ENCODE measurements at places on chromosomes 6 and 20. TPM values are rescaled to one million over a fixed set of nuclear protein-coding genes. Genes with fewer than 3 reads are reported as not detected.
A peak's percentile ranks its signal among the peaks of the same experiment; 100 is the strongest.

DNA sequence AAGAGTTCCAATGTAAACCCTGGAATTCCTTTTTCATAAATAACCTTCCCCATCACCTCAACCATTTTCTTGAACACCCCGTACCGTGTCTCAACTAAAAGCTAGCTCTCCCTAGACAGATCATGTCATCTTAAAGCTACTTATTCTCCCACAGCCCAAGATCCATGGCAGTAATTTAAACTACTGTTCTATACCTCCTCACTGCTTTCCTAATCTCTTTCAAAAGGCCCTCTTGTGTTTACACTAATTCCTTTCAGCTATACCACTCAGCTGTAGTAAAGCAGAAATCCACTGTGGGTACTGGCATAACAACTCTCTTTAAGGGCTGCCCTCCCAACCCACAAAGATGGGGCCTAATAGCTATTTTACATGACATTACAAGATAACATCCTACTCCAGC lies 67.5 kb downstream of the RNGTT start:
- no peak for DNase-seq

DNA sequence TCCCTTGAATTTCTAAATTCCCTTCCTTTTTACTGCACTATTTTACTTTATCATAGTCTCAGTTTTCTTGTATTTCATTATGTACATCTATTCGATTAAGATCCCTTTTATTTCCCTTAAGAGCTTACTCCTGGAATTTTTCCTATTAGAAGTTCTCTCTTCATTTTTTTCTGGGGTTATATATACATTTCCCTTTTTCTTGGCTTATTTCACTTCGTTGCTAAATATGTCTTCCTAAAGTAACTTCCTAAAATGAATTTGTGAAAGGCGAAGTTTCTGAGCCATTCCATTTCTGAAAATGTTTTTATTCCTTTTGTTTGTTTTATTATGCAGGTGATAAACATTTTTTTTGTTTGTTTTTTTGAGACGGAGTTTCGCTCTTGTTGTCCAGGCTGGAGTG lies 5.9 kb upstream of the CD109 start:
- DNase-seq, result no peak

DNA sequence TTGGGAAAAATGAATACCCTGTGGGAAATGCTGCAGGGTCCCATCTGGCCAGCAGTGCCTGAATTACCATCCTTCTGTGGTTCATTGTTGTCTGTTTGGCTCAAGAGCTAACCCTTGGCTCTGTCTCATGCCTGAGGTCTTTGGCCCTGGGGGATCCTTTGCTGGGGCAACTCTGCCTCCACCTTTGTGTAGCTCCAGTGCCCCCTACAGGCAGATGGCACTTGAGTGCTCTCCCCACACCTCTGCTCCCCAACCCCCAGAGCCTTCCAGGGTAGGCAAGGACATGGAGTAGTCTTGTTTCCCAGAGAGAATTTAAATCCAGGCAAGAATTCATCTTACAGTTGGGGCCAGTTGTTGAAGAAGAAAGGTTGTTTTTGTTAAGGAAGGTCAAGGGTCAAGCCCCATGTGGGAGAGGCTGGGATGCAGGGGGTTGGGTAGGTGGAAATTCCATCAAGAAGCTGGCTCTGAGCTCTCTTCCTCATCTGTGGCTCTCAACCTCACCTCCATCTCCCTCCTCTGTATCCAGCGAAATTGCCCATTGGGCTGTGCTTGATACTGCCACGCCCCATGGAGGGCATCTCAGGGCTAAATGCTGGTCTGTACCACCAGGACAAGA lies 44.2 kb downstream of the ZNF831 start:
- no peak for DNase-seq

DNA sequence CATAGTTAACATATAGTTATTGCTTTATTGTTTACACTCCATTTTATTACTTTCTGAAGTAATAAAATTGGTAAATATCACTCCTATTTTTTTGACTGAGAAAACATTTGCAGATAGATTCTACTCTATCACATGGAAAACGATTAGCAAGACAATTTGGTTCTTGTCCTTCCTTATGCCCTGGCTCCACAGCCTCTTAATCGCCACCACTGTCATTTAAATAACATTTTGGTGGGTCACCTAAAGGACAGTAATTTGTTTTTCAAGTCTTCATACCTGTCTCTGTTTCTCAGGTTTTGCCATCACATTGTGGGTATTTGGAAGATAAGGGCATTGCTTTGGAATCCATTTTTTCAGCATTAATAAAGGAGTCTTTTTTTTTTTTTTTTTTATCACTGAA lies 521.5 kb upstream of the IRAK1BP1 start:
- no peak for DNase-seq

- DNase-seq, result no peak
These were observed 305.0 kb upstream of the KCNQ5 start for GRCh38 chr6:72316675-72317380.

GRCh38 chr6:72522735-72523141 lies 99.1 kb upstream of the KCNQ5 start:
- no peak for DNase-seq

The PAX1 gene
- 0.84 TPM for total RNA-seq

- no peak for DNase-seq
These were observed 207.5 kb downstream of the PTPRT start for GRCh38 chr20:42982218-42982617.

GRCh38 chr20:48066851-48067250 lies 281.6 kb upstream of the SULF2 start:
- DNase-seq, result no peak

- DNase-seq, result no peak
These were observed 17.6 kb upstream of the HLA-A start for GRCh38 chr6:29924731-29925130.

The COL11A2 gene
- 1.3 TPM for total RNA-seq

GRCh38 chr20:13684566-13685222 lies 46.0 kb upstream of the TASP1 start:
- no peak for DNase-seq

DNA sequence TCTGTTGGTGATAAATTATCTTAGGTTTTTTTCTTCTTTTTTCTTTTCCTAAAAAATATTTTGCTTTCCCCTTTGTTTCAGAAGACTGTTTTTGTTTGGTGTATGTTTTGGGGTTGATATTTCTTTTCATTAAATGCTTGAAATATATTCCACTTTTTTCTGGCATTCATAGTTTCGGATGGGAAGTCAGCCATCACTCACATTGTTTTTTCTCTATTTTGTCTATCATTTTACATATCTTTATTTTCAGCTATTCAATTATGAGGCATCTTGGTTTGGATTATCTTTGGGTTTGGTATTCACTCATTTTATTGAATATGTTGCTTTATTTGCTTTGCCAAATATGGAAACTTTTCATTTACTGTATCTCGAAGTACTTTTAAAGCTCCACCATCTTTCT lies 600.5 kb upstream of the EYS start:
- DNase-seq, result no peak

DNA sequence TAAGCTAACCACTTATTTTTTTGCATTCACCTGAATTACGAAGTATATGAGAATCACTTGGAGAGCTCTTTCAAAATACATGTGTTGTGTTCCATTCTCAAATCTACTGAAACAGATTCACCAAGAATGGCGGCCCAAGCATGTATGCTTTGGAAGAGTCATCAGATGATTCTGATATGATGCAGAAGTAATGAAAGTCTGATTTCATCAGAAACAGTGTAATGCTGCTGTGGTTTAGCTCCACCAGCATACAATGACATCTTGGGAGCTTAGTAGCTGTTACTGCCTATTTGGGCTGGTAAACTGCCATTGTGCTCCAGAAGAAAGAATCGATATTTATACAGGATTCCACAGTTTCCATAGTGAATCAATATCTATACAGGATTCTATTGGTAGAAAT lies 52.9 kb downstream of the UBR2 start:
- DNase-seq, result no peak

GRCh38 chr6:44332585-44332984 lies 9.9 kb upstream of the SPATS1 start:
- DNase-seq, result no peak

DNA sequence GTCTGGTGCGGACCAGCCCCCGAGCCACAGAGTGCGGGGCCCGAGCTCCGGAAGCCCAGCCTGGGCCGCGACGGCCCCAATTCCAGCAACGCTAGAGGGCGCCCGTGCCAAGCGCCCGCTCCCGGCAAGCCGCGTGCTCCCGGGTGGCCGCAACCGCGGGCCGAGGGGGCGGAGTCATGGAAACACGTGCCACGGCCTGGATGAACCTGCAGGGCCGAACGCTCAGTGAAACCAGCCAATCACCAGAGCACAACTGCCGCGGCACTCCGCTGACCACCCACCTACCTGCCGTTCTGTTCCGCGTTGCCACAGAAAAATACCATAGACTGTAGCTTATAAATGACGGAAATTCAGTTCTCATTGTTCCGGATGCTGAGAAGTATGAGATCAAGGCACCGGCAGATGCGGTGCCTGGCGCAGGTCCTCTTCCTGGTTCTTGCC lies 85.7 kb upstream of the FOXC1 start:
- peak; percentile 79 for DNase-seq

DNA sequence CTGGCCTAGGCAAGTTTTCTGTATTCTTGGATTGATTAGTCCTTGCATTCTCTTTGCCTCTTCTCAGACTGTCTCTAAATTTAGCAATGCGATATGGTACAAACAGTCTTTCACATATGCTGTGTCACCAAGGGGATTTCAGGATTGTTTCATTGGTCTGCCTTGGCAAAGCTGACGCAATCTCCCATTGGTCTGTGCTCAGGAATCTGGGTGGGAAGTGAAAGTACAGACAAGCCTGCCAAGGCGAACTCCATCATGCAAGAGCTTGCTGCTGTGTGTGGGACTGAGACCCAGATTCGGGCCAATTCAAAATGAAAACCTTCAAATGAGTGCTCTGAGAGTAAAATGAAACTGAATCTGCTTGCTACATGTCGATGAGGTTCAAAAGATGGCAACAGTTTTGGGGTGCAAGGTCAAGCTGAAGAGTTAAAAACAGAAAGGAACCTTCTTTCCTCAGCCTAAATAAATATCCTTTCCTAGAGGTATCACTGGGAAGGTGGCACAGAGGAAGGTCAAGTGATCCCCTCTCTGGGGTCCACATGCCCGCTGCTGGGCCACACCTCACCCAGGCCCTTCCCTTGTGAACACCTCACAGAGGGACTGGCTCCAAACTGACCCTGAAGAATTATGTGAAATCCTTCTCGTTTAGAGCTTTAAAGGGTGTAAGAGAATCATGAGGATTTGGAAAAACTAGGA lies 198.8 kb upstream of the PREP start:
- DNase-seq, result peak; percentile 81

The NEU1 gene
- 14.2 TPM for total RNA-seq

DNA sequence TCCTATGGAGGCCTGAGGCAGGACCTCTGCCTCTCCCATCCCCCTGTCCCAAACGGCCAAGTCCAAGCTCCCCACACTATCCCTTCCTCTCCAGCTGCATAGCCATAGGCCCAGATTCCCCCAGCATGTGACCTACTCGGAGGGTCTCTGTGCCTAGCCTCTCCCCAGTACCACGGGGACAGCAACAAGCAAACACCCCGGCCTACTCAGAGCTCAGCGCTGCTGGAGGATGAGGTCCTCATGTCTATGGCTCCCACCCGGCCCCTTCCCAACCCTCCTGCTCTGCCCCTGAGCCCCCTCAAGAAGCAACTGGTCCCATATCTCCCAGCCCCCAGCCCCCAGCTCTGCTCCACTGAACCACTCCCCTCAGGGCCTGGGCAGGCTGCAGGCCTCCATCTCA lies 24.2 kb downstream of the RNASET2 start:
- no peak for DNase-seq

DNA sequence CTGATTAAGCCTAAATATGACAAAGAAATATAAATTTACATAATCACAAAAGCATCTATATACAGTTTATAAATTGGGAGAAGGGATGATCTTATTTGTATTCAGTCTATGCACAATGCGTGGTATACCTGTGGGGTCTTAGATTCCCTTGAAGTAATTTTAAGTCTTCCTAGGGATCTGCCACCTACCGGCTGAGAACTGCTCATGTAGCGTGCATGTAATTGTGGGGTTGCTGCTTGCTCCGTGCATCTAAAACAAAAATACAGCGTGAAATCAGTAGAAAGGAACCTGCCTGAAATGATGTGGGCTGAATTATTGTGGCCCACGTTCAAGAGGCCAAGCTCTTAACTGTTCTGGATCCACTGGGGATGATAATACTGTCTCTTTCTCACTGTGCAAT lies 187.3 kb downstream of the MBOAT1 start:
- DNase-seq, result no peak

DNA sequence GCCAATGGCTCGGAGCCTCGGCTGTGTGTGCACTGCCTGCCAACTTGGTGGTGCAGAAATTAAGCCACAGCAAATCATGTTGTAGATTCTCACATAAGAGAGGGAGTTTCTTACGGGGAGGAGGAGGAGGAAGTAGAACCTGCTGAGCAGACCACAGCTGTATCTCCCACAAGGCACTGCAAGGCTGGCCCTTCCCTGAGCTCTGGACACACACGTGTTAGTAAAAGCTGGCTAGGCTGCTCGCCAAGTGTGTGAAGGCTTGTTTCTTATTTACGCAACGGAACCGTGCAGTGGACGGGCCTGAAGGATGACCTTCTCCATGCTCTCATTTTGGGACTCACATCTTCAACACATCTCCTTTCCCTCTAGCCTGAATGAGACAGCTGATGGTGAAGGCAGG lies 15.7 kb upstream of the QKI start:
- peak; percentile 46 for DNase-seq

- no peak for DNase-seq
These were observed 2.9 kb downstream of the SALL4 start for GRCh38 chr20:51799401-51799860.

- peak; percentile 92 for DNase-seq
These were observed 1.5 kb upstream of the TENT5A start for GRCh38 chr6:81753711-81754577.

- DNase-seq, result no peak
These were observed 146.9 kb downstream of the PDE10A start for GRCh38 chr6:165515963-165516624.

DNA sequence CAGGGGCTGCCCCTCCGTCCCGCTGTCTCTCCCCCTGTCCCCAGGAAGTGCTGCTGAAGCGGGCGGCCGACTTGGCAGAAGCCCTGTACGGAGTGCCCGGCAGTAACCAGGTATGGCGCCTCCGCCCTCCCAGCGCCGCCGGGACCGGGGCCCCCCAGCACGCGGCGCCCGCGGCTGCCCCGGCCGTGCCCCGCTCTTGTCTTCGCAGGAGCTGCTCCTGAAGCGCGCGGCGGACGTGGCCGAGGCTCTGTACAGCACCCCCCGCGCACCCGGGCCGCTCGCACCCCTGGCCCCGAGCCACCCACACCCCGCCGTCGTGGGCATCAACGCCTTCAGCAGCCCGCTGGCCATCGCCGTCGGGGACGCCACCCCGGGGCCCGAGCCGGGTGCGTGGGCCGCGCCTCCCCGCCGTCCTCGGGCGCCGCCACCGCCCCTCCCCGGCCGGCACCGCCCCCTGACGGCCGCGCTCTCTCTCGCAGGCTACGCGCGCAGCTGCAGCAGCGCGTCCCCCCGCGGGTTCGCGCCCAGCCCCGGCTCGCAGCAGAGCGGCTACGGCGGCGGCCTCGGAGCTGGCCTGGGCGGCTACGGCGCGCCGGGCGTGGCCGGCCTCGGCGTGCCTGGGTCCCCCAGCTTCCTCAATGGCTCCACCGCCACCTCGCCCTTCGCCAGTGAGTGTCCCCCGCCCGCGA lies 48.4 kb downstream of the CPXM1 start:
- DNase-seq, result no peak

The MOCS3 gene
- total RNA-seq, result 4.2 TPM
